ENCODE measurements at places on chromosomes 2 and 18.

DNA sequence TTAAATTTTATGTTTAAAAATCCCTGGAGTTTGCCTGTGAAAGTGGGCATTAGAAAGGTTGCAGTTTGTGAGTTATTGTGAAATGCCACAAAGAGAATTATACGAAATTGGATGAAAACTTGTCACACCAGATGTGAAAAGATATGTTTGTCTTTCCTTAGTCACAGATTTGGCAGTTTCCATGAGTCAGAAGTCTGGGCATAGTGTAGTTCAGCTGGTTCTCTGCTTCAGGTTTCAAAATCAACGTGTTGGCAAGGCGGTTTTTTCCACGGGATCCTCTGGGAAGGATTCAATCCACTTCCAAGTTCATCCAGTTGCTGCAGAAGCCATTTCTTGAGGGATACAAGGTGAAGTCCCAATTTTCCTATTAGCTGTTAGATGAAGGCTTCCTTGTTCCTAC lies 658.0 kb upstream of the CDH2 start:
- DNase-seq: no peak

GRCh38 chr18:2961821-2962220 lies 51.1 kb downstream of the LPIN2 start:
- DNase-seq: no peak

- no peak for DNase-seq
Measured at GRCh38 chr2:160326786-160327185, 126.7 kb upstream of the ITGB6 start.

GRCh38 chr2:121096611-121097010 lies 188.4 kb downstream of the TFCP2L1 start:
- no peak for DNase-seq

DNA sequence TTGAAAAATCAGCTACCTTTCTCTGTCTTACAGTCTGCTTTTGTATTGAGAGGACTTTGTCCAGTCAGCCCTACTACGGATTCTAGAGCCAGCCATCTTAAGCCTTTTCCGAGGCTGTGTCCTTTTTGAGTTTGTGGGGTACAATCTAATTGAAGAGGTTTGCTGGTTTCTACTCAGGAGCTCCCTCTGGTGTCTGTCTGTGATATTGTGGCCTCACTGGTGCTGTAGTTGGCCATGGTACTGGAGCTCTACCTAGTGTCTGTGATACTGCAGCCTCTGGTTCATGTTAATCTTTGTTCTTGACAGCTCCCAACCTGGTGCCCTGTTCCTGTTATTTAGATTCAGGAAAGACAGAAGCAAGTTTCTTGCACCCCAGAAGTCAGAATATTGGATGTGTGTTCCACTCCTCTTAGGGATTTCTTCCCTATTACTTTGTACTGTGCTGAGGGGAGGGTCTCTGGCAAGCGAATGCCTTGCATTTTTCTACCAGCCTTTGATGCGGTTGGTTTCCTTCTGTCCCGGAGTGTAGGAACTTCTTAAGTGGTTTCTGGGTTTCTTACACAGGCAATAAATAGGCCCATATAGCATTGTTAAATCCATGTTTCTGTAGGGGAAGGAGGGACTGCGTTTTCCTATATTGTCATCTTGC lies 78.5 kb downstream of the ACSL3 start:
- no peak for DNase-seq

GRCh38 chr2:53583583-53583982 lies 184.0 kb upstream of the CHAC2 start:
- no peak for DNase-seq

- DNase-seq: no peak
Measured at GRCh38 chr2:5938566-5938896, 246.3 kb downstream of the SOX11 start.

DNA sequence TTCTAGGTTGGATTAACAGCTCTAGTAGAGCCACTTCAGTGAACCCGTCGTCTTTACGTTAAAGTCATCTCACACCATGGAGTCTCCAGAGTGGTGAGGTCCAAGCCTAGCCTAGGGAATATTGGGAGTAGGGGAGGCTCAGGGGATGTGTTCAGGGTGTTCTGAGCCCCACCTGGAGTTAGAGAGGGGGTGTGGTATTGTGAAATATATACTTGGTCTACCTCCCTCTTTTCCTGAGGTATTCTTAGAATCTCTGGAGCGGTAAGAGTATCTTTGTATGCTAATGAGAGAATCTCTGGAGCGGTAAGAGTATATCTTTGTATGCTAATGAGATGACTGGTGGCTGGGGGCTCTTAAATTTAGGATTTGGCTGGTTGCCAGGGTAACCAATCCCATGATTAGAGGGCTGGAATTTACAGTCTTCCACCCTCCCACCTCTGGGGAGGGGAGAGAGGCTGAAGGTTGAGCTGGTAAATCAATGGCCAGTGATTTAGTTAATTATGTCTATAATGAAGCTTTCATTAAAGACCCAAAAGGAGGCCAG lies 69.5 kb downstream of the INPP4A start:
- no peak for DNase-seq

DNA sequence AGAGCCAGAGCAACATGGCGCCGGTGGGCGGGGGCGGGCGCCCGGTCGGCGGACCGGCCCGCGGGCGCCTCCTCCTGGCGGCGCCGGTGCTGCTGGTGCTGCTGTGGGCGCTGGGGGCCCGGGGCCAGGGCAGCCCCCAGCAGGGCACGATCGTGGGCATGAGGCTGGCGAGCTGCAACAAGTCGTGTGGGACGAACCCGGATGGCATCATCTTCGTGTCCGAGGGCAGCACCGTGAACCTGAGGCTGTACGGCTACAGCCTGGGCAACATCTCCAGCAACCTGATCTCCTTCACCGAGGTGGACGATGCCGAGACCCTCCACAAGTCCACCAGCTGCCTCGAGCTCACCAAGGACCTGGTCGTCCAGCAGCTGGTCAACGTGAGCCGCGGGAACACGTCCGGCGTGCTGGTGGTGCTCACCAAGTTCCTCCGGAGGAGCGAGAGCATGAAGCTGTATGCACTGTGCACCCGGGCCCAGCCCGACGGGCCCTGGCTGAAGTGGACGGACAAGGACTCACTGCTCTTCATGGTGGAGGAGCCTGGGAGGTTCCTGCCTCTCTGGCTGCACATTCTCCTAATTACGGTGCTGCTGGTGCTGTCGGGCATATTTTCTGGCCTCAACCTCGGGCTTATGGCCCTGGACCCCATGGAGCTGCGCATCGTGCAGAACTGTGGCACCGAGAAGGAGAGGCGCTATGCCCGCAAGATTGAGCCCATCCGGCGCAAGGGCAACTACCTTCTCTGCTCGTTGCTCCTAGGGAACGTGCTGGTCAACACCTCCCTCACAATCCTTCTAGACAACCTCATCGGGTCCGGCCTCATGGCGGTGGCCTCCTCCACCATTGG lies 507 bp downstream of the CNNM4 start:
- no peak for DNase-seq

GRCh38 chr2:118078734-118079133 lies 9.5 kb upstream of the INSIG2 start:
- no peak for DNase-seq

- no peak for DNase-seq
Measured at GRCh38 chr2:101337877-101338276, 29.4 kb upstream of the RNF149 start.

- DNase-seq: no peak
Measured at GRCh38 chr2:215420471-215420935, 15.4 kb downstream of the FN1 start.
